ENCODE measurements at places on chromosomes 3 and 15. TPM values are rescaled to one million over a fixed set of nuclear protein-coding genes. Genes with fewer than 3 reads are reported as not detected.

Gene DENND6A
- 8.2 TPM for total RNA-seq

Gene DUOXA2
- not detected for total RNA-seq

Gene TXNRD3
- 6.1 TPM for total RNA-seq

Gene PARP15
- under 0.01 TPM for total RNA-seq

Gene IL17RB
- total RNA-seq: not detected

Gene GOLGA6A
- total RNA-seq: not detected

Gene ANKRD63
- total RNA-seq: not detected

Gene EMC7
- total RNA-seq: 40.5 TPM

Gene MESP2
- total RNA-seq: 1.3 TPM
